ENCODE measurements at places on chromosomes 12 and 14.
A peak's percentile ranks its signal among the peaks of the same experiment; 100 is the strongest.

DNA sequence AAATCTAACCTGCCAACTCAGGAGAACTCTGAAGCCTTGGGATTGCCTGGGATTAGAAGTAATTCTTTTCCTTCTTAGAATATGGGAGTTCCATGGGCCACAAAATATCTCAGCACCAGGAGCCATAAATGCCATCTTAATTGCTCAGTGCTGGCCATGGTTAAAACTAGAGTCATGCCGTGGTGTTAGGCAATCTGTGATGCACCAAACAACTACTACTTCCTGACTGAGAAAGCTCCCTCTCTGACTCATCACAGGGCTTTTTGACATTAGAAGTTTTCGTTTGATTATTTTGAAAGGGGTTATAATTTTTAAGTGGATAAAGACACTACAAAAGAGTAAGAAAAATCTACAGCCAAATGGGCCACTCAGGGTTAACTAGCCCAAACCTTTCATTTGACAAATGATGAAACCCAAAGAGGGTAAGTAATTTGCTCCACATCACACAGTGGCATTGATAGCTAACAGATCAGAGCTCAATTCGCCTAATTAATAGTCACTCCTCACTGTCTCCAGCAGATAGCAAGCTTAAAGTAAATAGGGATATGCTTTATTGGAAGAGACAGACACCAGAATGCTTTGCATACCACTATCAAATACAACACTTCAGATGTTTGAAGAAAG is 377.3 kb downstream of the EMP1 start:
- no peak for DNase-seq

DNA sequence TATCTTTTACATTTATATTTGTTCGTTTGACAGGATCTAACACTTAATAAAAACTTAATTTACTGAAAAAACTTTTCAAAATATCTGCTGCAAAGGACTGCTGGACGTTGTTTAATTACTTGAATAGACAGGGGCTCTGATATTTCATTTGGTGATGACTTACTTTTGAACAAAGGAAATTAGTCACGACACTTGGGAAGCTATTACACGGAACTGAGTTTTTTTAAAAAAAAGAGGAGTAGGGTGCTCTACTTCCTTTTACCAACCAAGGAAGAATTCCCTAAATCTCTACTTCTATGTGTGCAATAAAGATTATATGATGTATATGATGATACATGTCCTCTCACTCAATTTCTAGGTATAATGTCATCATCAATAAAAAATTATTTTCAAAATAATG is 4.7 kb downstream of the FGD6 start:
- no peak for DNase-seq

GRCh38 chr14:31774567-31774966 is 213.4 kb downstream of the NUBPL start:
- no peak for DNase-seq

GRCh38 chr14:67228325-67228984 is 12.8 kb upstream of the PALS1 start:
- no peak for DNase-seq

GRCh38 chr12:98453070-98453469 is 62.3 kb upstream of the TMPO start:
- peak; percentile 47 for DNase-seq

DNA sequence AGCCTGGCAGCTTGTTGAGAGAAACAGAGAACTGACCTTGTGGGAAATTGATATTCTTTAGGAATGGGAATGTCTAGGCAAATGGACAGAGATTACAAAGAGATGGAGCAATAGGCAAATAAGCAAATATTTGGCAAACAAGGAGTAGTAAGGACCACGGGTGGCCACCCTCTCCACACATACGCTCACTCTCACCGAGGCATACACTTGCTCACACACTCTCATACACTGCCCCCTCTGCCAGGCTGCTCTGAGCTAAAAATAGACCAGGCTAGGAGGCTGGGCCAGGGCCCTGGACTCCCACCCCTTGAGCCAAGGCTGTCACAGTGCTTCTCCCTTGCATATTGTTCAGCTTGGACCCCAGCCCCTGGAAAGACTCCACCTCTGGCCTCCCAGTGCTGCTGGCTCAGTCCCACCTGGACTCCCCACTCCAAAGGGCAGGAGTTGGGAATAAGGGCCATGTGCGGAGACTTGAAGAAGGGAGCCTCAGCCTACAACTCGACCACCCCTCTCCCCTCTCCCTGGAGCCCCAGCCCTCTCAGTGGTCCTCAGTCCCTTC is 1.1 kb downstream of the PPP1R1A start:
- no peak for DNase-seq

DNA sequence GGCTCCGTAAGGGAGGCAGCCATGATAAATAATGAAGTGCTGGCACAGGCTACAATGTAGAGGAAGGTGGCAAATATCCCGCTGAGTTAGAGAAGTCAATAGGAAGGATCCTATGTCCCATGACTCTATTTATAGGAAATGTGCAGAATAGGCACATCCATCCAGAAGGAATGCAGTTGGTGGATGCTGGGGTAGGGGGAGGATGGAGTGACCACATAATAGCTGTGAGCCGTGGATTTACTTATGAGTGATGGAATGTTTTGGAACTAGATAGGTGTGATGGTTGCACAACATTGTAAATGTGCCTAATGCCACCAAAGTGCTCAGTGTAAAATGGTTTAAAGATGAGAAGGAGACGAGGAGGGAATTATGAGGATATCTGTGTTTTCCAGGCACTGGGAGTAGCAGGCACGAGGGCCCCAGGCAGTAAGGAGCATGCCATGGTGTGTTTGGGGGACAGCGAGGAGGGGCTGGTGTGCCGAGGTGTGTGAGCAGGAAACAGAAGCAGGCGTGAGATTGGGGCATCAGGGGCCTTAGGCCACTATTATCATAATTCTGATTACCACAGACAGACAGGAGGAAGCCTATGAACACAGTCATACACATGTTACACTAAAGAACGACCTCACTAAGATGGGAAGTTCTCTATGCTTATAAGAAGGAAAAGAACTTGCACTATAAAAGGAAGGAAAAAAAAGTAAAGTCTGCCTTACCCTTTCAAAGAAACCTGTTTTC is 837.3 kb upstream of the TMEM132C start:
- no peak for DNase-seq

GRCh38 chr12:31951939-31952338 is 7.3 kb upstream of the RESF1 start:
- DNase-seq = no peak

DNA sequence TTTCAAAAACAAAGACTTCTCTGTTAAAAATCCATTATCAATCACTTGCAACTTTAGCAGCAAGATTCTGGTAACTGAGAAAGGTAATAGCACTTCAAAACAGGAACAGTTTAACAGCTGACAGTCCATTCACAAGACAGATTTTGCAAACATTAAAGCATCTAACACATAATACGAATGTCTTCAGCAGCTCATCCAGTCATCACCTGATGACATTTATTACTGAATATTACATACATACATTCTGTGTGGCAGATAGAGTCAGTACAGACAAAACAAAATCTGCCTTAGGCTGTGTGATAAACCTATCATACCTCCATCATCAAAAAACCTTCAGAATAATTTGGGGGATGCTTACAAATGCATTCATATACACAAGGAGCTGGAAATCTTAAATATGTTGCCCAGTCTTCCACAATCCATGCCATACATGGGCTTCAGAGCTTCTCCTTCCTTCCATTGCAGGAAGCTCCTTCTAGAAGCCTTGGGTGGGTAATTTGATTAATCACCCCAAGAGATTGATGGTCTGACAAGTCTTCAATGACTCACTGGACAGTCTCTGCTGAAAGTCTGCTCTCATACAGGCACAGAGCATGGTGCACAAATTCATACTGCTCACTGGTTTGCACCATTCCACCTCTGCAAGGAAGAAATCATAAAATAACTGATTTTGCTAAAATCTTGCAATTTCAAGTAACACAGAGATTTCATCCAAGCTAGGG is 1.6 kb upstream of the PTPRB start:
- no peak for DNase-seq

GRCh38 chr12:29741342-29742241 is 42.1 kb downstream of the TMTC1 start:
- no peak for DNase-seq

DNA sequence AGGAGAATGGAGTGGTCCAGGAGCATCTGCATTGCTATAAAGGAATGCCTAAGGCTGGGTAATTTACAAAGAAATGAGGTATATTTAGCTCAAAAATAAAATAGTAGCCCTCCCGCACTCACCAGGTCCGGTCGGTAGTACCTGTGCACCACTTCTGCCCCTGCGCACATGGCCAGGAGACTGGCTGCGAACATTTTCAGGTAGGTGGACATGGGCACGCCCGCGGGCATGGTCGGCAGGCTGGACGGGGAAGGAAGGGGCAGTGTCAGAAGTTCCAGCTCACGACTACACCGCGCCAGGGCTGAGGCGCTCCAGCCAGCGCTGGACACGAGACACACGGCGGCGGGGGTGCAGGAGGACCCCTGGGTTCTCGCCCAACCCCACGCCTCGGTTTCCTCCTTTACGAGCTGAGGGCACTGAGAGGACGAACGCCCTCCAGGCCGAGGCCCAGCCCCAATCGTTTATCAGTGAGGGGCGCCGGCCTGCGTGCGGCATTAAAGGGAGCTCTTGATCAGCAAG is 9.1 kb upstream of the TDG start:
- no peak for DNase-seq

DNA sequence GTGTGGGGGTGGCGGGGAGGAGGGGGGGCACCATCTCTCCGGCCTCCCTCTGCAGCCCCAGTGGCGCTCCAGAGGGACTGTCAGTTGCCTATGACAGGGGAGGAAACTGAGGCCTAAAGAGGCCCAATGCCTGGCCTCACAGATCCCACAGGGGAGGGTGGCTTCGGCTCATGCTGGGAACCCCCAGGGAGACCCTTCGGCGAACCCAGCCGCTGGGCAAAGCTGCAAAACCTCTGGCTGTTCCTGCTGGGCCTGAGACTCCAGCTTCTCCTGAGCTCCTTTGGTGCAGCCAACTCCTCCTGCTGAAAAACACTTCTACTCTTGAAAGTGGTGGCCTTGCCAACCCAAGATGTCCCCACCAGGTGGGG is 170.1 kb upstream of the RTL1 start:
- no peak for DNase-seq

DNA sequence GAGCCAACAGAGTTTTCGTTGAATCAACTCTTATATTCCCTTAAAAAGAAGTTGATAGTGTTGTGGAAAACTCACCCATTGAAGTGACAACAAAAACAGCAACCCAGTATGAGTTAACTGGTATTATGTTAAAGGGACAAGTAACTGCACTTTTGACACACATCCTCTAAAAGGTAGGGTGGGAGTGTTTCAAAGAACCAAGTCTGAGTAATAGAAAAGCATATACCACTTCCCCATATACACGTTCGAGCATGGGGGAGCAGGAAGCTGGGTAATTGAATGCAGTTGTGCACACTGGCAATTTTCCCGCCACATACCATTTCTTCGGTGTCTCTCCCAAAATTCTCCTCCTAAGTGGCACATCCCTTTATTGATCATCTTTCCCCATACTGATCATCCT is 31.5 kb downstream of the IFNG-AS1 start:
- no peak for DNase-seq

DNA sequence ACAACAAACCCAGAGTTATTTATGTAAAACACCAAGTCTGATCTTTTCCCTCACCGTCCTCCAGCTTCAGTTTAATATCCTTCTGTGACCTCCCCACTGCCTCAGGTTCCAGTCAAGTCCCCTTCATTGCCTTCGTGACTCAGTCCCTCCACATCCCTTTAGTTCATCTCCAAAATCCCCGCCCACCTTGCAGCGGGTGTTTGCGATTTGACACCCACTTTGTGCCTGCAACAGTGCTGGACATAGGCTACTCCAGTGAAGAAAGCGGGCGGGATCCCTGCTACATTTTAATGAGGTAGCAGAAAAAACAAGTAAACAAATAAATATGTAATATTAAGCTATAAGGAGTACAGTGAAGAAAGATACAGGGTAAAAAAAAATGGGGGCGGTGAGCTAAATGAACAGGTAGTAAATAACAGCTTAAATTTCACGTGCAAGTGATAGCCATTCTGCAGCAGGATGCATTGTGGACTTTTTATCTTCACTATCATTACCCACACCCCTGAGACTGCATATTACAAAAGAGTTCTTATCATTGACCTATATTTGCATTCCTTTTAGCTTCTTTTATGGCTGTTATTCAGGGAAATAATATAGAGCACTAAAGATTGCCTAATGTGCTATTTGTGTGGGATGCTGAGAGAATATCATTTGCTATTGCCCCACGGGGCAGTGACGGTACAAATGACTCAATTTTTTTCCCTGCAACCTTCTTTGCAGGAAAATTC is 222.8 kb upstream of the NUDT4 start:
- DNase-seq = no peak

DNA sequence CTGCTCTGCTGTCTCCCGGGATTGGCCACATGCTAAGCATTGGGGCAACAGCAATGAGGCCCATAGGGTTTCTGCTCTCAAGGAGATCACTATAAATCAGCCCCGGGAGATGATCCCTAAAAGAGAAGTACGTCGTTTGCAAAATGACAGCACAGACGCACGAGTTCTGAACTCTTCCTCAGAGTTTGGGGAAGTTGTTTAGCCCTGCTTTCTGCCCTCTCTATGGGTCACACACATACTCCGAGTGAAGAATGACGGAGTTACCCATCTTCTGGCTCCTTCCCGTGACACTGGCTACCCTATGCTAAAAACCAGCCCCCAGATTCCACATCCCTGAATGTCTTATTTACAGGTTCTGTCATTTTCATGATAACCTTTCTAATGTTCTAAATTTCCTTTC is 258.0 kb upstream of the PLEKHG7 start:
- no peak for DNase-seq

GRCh38 chr14:103713304-103714062 is 1.8 kb downstream of the XRCC3 start:
- DNase-seq = no peak

- DNase-seq = peak; percentile 33
These were observed 41.8 kb downstream of the CORO1C start for GRCh38 chr12:108689314-108690190.

DNA sequence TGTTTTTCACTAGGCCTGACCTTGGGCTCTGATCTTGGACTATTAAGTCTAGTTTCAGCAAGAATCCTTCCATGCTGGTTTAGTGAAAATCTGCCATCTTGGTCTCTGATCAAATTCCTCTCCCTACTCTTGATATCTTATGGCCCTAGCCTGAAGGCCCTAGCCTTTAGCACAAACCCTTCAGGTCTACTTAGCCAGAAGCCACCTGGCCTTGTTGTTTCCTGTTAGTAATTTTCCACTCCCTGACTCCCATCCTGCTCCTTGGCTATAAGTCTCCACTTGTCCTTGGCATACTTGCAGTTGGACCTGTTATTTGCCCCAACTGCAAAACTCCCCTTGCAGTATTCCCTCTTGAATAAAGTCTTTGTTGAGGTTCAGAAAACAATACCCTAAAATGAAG is 241.4 kb downstream of the ADAMTS20 start:
- no peak for DNase-seq

GRCh38 chr14:54568821-54569595 is 2.1 kb downstream of the SAMD4A start:
- DNase-seq = no peak

- DNase-seq = no peak
These were observed 222.9 kb downstream of the ZFP36L1 start for GRCh38 chr14:68569970-68570409.

- DNase-seq = no peak
These were observed 405.4 kb upstream of the MIS18BP1 start for GRCh38 chr14:45658226-45658916.

GRCh38 chr12:116155383-116155782 is 122.1 kb downstream of the MED13L start:
- DNase-seq = no peak

All from T-helper 2 cell treated with Interferon-gamma antibody and Interleukin-4, amounts not matched to agents 5 μg/mL and 100 μg/mL, for 36 hours (primary cell).